ENCODE measurements at places on chromosomes 3 and 15.

GRCh38 chr15:41659855-41660234 lies 360 bp upstream of the MGA start:
- no peak for DNase-seq

GRCh38 chr3:61936344-61936937 lies 375.1 kb downstream of the PTPRG start:
- no peak for DNase-seq

- DNase-seq: no peak
These were observed 48.6 kb downstream of the KCNMB2 start for GRCh38 chr3:178584722-178585380.

DNA sequence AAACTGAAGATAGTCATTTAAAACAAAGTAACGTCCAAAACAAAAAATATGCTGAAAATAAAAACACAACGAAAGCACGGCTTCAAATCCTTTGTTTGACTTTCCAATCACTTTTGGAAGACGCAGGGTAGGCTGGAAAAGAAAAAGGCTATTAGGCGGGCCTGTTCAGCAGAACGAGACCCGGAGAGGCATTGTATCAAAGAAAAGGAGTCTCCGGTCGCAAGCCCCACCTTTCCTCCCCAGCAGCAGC lies 691 bp downstream of the SENP7 start:
- DNase-seq: no peak

Measured in hippocampal formation (tissue), 2 donors.